Right renal pelvis (tissue), 4 donors: ENCODE measurements at places on chromosomes 6 and 20. TPM values are rescaled to one million over a fixed set of nuclear protein-coding genes. Genes with fewer than 3 reads are reported as not detected.
A peak's percentile ranks its signal among the peaks of the same experiment; 100 is the strongest.

CPNE5 gene
- polyA plus RNA-seq, result 12.5 TPM

ROS1 gene
- 0.11 TPM for polyA plus RNA-seq

- DNase-seq, result peak; percentile 55
These were observed 3.5 kb upstream of the EFHC1 start for GRCh38 chr6:52416629-52417151.

- no peak for DNase-seq
These were observed 190.6 kb upstream of the PMEPA1 start for GRCh38 chr20:57900226-57900905.

DNA sequence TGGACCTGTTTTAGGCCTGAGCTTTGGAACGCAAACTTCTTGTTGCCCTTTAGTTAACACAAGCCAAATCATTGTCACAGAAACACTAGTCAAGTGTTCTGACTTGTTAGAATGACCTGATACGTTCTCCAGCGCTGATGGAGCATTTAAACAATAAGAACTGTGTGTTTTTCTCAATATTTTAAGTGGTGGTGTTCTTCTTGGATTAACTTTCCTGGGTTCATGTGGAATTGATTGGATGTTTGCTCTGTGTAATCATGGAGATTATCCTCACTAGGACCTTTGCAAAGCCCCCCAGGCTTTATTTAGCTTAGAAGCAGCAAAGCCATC lies 1.6 kb downstream of the LRRC1 start:
- no peak for DNase-seq

- no peak for DNase-seq
These were observed 74.4 kb downstream of the SMOC2 start for GRCh38 chr6:168515376-168515775.
